ENCODE measurements at places on chromosomes 12 and 14.

- no peak for DNase-seq
These were observed 168.7 kb upstream of the CNOT2 start for GRCh38 chr12:70074510-70074909.

DNA sequence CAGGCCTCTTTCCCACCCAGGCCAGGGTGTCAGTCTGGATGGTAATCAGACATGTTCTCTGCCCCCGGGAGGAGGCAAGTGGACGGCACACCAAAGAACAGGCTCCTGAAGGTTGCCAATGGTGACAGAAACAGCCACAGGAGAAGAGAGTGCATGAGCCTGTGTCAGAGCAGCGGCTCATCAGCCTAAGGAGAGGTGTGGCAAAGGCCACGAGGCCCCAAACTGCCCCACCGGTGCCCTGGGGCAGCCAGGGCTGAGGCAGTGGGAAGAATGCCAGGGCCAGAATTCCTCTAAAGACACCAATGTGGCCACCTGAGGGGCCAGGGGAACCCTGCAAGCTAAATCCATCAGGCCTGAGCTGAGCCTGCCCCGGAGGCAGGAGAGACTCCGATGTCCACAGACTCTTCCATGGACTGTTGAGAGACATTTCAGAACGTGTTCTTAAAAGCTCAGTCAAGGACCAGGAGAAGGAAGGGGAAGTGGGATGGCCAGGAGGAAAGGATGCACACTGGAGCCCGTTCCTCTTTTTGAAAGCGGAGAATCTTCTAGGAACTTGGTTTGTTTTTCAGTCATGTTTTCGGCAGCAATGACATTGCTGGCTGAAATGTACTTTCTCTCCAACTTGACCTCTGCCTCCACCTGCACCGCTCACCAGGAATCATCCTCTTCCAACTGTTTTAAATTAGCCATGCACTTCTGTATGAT, 176.3 kb upstream of the FKBP4 start:
- no peak for DNase-seq

DNA sequence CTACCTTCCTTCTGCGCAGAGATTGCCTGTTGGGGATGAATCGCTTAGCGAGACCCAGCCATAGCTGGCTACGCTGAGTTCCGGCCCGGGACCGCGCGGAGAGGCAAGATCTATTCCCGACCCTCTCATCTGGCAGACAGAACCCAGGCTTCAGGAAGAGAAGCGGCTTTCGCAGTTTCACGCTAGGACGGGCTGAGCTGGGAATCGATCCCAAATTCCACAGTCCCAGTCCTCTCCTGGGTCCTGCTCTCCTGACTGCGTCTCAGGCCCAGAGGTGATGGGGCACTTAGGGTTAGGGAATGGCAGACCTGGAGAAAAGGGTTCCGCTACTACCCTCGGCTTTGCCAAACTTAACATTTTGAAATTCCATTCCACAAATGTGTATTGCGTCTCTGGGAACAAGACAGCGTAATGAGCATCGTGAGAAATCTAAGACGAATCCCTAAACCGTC, 2.8 kb downstream of the PTPN21 start:
- DNase-seq, result no peak

GRCh38 chr14:96038558-96038919, 623 bp upstream of the C14orf132 start:
- no peak for DNase-seq

DNA sequence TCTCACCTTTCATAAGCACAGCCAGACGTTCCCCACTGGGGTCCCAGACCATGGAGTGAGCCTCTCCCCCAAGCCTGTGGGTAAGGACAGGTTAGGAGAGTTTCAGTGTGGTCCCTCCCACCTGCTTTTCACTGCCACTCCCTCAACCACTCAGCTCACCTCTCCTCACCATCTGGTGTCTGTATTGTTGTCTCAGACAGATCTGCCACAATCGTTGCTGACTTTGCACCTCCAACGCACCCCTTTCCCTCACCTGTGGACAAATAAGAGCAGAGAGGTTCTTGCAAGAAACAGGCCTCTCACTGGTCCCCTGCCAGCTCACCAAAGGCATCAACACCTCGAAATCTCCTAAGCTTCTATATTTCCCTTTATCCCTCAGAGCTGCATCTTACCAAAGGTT, 8.8 kb downstream of the MYG1 start:
- no peak for DNase-seq

- DNase-seq, result no peak
These were observed 118.9 kb downstream of the ETV6 start for GRCh38 chr12:11768233-11768965.

DNA sequence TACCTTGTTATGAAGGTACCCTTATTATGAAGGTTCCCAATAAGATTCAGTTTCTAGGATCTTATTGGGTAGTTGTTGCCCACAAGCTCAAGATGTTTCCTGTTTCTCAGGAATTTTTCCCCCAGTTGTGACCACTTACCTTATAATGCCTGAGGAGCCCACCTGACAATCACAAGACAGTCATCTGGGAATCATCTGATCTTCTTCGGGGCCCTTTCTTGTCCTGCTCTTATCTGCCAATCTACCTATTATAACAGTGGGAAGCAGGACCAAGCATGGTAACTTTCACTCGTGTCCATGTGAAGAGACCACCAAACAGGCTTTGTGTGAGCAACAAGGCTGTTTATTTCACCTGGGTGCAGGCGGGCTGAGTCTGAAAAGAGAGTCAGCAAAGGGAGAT, 825.5 kb downstream of the BCL11B start:
- no peak for DNase-seq

DNA sequence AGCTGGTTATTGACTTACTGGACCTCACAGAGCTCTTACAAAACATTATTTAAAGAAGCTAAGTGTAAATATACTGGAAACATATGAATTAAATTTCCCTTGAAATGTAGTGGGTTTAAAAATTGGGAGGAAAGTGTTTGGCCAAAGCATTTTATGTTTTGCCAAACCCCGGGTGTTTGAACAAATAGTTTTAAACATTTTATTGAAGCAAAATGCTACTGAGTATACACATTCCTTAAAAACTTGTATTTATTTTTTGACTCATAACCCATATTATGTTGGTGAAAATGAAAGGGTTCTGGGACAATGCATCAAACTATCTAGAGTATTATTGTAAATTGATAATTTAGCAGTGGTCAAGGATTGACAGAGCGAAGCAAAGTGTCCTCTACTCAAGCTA, 1048.5 kb downstream of the SLC6A15 start:
- no peak for DNase-seq

DNA sequence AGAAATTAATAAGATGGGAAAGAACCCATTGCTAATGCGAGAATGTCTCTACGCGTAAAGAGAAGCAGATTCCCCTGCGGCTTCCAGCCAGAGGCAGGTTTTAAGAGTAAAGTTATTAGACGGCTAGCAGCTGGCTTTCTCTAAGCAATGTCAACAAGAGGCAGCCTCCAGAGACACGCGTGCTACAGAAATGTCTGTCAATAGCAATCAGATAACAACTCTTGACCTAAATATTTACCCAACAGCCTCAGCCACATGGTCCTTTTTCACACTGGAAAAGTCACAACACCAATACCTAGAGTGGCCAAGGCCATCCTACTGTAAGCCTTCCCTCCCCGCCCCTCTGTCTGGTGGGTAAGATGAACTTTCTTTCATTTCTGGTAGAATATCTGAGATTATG, 146.0 kb upstream of the SFSWAP start:
- DNase-seq, result no peak

Data from foreskin keratinocyte (primary cell).